ENCODE measurements at places on chromosomes 7 and 10. TPM values are rescaled to one million over a fixed set of nuclear protein-coding genes. Genes with fewer than 3 reads are reported as not detected.

GRCh38 chr7:82803411-82803810, 359.3 kb downstream of the PCLO start:
- H3K4me3 ChIP-seq: no peak overlapping the region
- no peaks in the 10 kb centered on the region for H3K27me3 ChIP-seq
- no peaks in the 10 kb centered on the region for H3K4me1 ChIP-seq
- no peak for DNase-seq
- no peak overlapping the region for H3K27ac ChIP-seq

GRCh38 chr7:82760831-82761230, 317.3 kb upstream of the CACNA2D1 start:
- H3K27me3 ChIP-seq: no peaks in the 10 kb centered on the region
- H3K36me3 ChIP-seq: no peaks in the 10 kb centered on the region
- H3K4me3 ChIP-seq: no peak overlapping the region
- DNase-seq: no peak
- no peaks in the 10 kb centered on the region for H3K4me1 ChIP-seq
- H3K27ac ChIP-seq: no peak overlapping the region

DNA sequence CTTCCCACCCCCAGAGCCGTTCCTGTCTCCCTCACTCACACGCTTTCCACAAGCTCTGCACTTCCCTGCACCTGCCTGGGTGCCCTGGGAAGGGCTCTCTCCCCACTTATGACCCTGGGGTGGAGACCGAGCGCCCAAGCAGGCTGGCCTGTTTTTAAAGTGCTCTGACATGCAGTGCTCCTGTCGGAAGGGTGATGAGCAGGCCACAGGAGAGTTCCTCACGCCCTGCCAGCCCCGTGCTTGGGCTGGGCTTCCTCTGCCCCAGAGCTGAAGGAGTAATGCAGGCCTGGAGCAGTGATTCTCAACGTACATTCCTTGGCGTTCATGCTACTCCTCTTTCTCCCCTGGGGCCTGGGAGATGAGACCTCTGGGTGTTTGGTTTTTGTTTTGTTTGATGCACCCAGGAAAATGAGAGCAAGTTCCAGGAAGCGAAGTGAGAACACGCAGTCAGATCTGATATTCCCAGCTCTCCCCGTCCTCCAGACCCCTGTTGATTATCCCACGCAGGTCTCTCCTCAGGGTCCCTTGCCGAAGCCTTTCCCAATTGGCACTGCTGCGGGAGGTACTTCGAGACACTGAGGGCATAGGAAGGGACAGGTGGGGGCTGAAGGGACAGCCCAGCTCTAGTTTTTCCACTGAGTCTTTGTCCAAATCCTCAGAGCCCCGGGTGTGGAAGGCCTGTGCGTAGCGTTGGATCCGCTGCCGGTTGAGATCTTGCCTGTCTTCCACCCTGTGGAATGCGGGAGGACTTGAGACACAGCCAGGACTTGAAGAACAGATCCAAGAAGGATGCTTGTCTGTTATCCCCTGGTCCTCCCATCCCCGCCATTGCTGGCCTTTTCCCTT, 14.1 kb downstream of the TRPV6 start:
- no peaks in the 10 kb centered on the region for H3K36me3 ChIP-seq
- H3K4me3 ChIP-seq: no peak overlapping the region
- no peak for DNase-seq
- H3K27me3 ChIP-seq: no peaks in the 10 kb centered on the region

DNA sequence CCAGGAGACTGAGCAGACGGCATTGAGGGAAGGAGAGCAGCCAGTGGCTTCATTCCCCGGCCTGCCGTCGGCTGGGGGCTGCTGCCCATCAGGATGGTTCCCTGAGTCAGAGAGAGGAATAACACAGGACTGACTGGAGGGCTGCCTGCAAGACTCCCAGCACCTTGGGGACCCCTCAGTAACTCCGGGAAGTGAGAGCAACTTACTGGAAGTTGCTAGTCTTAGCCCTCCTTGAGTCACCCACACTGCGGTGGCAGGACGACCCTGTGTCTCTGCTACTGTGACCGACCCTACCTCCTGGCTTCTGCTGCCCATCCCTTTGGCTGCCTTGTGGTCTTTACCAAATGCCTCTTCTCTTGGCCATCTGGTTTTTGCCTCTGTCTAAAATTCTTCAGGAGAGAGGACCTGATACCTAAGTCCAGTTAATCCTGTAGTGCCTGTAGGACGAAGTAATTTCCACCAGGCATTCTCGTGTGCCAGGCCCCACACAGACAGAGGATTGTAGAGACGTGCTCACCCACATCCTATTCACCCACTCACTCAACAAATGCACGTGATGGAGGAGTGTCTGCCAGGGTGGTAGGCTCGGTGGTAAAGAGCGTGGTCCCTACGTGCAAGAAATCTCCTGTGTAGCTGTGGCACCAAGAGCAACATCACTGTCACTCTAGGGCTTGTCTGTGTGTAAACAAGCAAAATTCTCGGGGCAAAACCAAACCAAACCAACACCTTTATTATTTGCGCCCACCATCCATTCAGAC, 156.5 kb downstream of the PRKCQ start:
- no peak for DNase-seq
- H3K36me3 ChIP-seq: no peaks in the 10 kb centered on the region
- H3K27ac ChIP-seq: no peak overlapping the region
- no peaks in the 10 kb centered on the region for H3K4me1 ChIP-seq

DNA sequence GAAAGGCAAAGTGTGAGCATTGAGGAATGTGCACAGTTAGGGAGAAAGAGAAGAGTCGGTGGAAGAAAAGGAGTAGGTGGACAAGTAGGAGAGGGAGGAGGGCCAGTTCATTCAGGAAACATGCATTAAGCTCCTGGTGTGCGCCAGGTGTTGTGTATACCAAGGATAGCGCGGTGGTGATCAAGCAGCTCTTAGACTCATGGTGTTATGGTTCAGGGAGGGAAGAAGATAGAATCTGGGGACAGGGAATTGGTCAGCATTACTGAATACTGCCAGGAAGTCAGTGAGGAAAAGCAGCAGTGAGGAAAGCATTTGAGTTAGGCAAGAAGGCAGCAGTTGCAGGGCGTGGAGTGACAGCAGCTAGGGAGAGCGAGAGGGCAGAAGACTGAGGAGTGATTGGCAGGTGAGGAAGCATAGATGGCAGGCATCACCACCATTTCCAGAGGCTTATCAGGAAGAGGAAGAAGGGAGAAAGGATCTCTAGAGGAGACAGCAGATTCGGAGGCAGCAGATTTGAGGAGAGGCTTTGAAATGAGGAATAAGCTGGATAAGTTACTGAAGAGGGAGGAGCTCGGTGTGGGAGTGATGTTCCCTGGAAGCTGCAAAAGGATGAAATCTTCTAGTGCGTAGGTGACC, 265.6 kb downstream of the GFRA1 start:
- no peaks in the 10 kb centered on the region for H3K27me3 ChIP-seq
- no peaks in the 10 kb centered on the region for H3K4me1 ChIP-seq
- no peak overlapping the region for H3K27ac ChIP-seq
- no peak overlapping the region for H3K4me3 ChIP-seq

- H3K27me3 ChIP-seq: no peaks in the 10 kb centered on the region
- no peaks in the 10 kb centered on the region for H3K4me1 ChIP-seq
- H3K27ac ChIP-seq: no peak overlapping the region
- H3K4me3 ChIP-seq: no peak overlapping the region
Measured at GRCh38 chr10:72392571-72392970, 37.9 kb upstream of the DNAJB12 start.

DNA sequence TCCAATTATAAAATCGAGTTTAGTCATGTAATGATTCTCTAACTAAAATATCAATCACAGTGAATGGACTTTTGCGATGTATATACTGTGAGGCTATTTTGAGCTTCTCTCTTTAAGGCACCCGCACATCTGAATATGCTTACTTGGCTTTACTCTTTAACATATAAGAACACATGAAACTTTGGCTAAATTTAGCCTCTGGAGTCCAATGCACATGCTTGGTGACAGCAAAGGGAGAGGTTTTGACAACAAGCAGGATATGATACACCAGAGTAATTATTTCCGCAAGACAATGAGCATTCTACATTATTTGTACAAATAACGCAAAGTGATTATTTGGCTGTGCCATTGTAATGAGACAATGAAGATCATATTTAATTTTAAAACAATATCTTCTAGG, 72.4 kb downstream of the ARID5B start:
- no peaks in the 10 kb centered on the region for H3K36me3 ChIP-seq
- H3K4me1 ChIP-seq: peaks cover 23% of the 10 kb centered on the region
- no peaks in the 10 kb centered on the region for H3K27me3 ChIP-seq
- no peak overlapping the region for H3K4me3 ChIP-seq
- no peak for DNase-seq

DNA sequence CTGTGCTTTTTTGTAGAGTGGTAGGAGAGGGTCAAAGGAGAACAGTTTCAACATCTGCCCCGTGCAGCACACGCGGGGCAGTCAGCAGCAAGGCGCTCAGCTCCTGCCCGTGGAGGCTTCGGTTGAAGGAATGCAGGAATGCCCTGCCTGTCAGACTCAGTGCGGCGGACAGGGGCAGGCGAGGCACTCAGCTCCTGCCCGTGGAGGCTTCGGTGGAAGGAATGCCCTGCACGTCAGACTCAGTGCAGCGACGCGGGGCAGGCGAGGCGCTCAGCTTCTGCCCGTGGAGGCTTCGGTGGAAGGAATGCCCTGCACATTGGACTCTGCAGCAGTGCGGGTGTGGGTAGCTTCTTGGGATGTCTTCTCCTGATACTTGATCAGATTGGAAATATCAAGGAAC, 37.0 kb downstream of the PPP2R2D start:
- H3K36me3 ChIP-seq: peaks cover 58% of the 10 kb centered on the region
- no peaks in the 10 kb centered on the region for H3K27me3 ChIP-seq
- H3K27ac ChIP-seq: no peak overlapping the region
- H3K4me3 ChIP-seq: no peak overlapping the region
- H3K4me1 ChIP-seq: no peaks in the 10 kb centered on the region

DNA sequence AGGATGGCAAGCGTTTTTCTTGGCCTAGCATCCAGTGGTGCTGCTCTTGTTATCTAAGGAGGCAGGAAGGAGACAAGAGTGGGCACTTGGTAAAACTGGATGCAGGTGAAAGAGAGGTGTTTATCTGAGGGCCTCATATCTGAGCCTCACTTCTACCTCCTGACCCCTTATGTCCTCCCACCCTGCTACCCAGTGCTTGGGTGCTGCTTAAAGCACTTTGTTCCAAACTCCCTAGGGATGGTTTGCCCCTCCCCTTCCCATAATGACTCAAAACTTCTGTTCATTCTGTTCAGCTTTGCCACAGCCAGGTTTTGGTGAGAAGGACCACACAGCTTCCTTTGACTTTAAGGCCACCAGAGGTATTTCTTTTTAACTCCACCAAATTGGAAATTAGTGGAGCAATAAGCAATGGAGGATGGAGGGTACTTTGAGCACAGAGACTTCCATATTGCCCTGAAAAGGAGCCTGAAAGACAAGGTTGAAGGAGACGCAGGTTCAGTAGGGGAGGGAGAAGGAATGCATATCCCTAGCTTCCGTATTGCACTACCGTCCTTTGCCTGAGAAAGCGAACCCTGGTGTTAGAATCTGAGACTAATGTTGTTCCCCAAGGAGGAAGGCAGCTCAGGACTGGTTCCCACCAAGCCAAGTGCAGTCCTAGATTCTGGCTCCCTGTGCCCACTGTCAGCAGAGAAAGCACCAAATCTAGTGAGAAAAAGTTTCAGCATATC, 30.1 kb downstream of the ENTPD1 start:
- no peaks in the 10 kb centered on the region for H3K36me3 ChIP-seq
- H3K27ac ChIP-seq: no peak overlapping the region
- H3K4me3 ChIP-seq: no peak overlapping the region
- peaks cover 14% of the 10 kb centered on the region for H3K4me1 ChIP-seq
- no peaks in the 10 kb centered on the region for H3K27me3 ChIP-seq

GRCh38 chr7:151425670-151426440, 14.1 kb downstream of the CRYGN start:
- H3K27ac ChIP-seq: peak overlapping the region; percentile 51
- no peak overlapping the region for H3K4me3 ChIP-seq
- H3K27me3 ChIP-seq: no peaks in the 10 kb centered on the region
- H3K4me1 ChIP-seq: peaks cover 38% of the 10 kb centered on the region
- DNase-seq: peak; percentile 6
- H3K36me3 ChIP-seq: no peaks in the 10 kb centered on the region

GRCh38 chr7:81478664-81479063, 291.2 kb downstream of the HGF start:
- H3K36me3 ChIP-seq: no peaks in the 10 kb centered on the region
- no peaks in the 10 kb centered on the region for H3K4me1 ChIP-seq

- H3K4me1 ChIP-seq: peaks cover 13% of the 10 kb centered on the region
- H3K27me3 ChIP-seq: no peaks in the 10 kb centered on the region
- no peaks in the 10 kb centered on the region for H3K36me3 ChIP-seq
- no peak for DNase-seq
- H3K27ac ChIP-seq: no peak overlapping the region
- H3K4me3 ChIP-seq: no peak overlapping the region
Measured at GRCh38 chr10:98314532-98315284, 46.7 kb upstream of the LOXL4 start.

DNA sequence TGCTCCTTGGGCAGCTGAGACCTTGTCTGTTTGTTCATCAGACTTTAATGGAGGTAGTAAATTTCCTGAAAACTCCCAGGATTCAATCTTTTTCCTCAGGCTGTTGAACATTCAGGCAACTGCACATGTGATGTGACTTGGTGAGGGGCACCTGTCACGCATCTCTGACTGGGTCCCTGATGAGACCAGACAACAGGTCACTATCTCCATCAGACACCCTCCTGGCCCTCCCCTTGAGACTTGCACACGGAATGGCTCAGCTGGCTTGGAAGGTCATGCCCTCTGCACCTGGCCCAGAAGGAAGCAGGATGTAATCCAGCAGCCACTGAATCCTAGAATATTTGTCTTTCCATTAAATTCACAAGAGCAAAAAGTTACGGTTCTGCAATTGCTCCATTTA, 15.9 kb downstream of the AQP1 start:
- H3K4me3 ChIP-seq: no peak overlapping the region
- H3K36me3 ChIP-seq: peaks cover 37% of the 10 kb centered on the region
- no peak overlapping the region for H3K27ac ChIP-seq
- peaks cover 3% of the 10 kb centered on the region for H3K4me1 ChIP-seq
- no peaks in the 10 kb centered on the region for H3K27me3 ChIP-seq
- peak; percentile 20 for DNase-seq

- H3K4me3 ChIP-seq: no peak overlapping the region
- H3K27ac ChIP-seq: no peak overlapping the region
Measured at GRCh38 chr10:30962522-30962921, 69.1 kb downstream of the ZNF438 start.

- peak within 1 kb of the TSS; percentile 50 for H3K4me3 ChIP-seq
- H3K36me3 ChIP-seq: no peaks in the 10 kb centered on the region
- H3K4me1 ChIP-seq: no peaks in the 10 kb centered on the region
Measured at GRCh38 chr7:120272701-120273475, at the start of gene KCND2. Gene KCND2, plus strand, starts transcription at chr7:120273175.

SEMA3E gene
- 11.9 TPM for total RNA-seq

TES gene
- total RNA-seq: 94.0 TPM

SPDYE6 gene
- total RNA-seq: not detected

H2BK1 gene
- not detected for total RNA-seq

IQUB gene
- total RNA-seq: 0.75 TPM

TWIST1 gene
- not detected for total RNA-seq

FEZF1 gene
- not detected for total RNA-seq

KCNIP2 gene
- total RNA-seq: 3.0 TPM

CYP2C19 gene
- not detected for total RNA-seq

CNNM1 gene
- total RNA-seq: 0.69 TPM
